Upper lobe of left lung (tissue), 6 donors: ENCODE measurements at places on chromosomes 5 and 9. TPM values are rescaled to one million over a fixed set of nuclear protein-coding genes. Genes with fewer than 3 reads are reported as not detected.
A peak's percentile ranks its signal among the peaks of the same experiment; 100 is the strongest.

- no peak for DNase-seq
Observed at GRCh38 chr9:34526026-34526425, 3.2 kb upstream of the ENHO start.

GRCh38 chr5:170639221-170639925 is 135.6 kb downstream of the KCNIP1 start:
- no peak for DNase-seq

- no peak for DNase-seq
Observed at GRCh38 chr5:179368126-179368805, 23.0 kb upstream of the ADAMTS2 start.

- DNase-seq = no peak
Observed at GRCh38 chr5:5711112-5711511, 288.6 kb downstream of the ICE1 start.

GRCh38 chr5:54669845-54670244 is 152.3 kb downstream of the SNX18 start:
- DNase-seq = no peak

GRCh38 chr5:7741415-7742065 is 109.4 kb downstream of the CFAP90 start:
- no peak for DNase-seq

- no peak for DNase-seq
Observed at GRCh38 chr5:15354021-15354420, 146.0 kb upstream of the FBXL7 start.

GRCh38 chr9:133930046-133930681 is 62.0 kb downstream of the VAV2 start:
- no peak for DNase-seq

DNA sequence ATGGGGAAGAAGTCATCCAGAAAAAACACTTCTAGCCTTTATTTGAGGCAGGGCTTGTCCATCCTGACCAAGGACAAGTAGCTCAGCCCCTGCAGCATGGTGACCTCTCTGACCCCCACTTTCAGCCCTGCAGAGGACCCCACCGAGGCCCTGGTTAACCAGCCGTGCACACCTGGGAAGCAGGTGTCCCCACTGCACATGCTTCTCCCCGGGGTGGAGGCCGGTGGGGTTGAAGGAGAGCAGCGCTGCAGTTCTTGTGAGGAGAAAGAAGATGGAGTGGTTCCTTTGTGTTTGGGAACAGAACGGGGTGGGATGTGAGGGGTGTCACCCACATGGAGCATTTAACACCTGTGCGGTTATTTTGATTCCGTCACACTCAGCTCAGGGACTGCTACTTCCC is 21.1 kb upstream of the ZBTB34 start:
- DNase-seq = peak; percentile 25

- no peak for DNase-seq
Observed at GRCh38 chr5:151523335-151523734, 67.8 kb downstream of the FAT2 start.

DNA sequence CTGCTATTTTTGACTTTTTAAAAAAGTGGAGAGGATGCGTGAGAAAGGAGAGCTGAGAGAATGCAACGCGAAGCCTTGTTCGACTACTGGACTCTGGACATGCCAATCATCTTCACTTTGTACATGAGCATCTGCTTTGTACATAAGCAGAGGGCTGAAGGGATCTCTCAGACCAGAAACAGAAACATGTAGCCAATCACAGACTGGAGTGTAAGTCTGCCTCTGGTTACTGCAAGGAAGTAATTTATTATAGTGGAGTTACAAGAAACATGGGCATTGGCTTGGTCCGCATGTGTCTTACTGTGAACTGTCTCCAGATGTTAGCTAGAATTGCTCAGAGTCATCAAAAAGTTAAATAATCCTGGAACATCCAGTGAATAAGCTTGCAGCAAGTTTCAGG is 190.0 kb upstream of the GRAMD2B start:
- no peak for DNase-seq

GRCh38 chr5:173568128-173568527 is 48.3 kb downstream of the BOD1 start:
- DNase-seq = no peak

DNA sequence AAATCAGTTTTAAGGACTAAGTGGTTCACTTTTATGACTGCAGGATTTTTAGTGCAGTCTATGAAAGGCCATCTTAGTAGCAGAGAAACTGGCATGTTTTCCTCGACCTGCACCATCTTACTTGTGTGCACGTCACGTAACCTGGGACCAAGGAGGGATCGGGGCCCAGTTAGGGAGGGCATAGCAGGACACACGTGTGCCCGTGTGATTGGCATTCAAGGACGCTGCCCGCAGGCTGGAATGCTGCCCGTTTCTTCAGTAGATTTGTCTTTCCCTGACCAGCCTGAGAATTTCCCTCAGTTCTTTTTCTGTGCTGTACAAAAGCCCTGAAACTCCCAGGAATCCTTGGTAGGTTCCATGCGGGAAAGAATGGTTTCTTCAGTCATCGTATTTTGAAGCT is 196.3 kb downstream of the TRIO start:
- no peak for DNase-seq

DNA sequence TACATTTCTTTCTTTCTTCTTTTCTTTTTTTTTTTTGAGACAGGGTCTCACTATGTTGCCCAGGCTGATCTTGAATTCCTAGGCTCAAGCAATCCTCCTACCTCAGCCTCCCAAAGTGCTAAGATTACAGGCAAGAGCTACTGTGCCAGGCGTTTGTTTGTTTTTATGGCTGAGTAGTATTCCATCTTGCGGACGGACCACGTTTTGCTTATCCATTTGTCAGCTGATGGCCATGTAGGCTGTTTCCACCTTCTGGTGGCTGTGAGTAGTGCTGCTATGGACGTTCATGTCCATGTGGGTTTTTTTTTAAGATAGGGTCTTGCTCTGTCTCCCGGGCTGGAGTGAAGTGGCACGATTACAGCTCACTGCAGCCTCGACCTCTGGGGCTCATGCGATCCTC is 2.5 kb downstream of the DOK3 start:
- no peak for DNase-seq

The ANKRD34B gene
- 0.67 TPM for total RNA-seq

The SMIM32 gene
- total RNA-seq = not detected

The ZNF169 gene
- total RNA-seq = 10.9 TPM

The EIF4EBP3 gene
- total RNA-seq = 21.9 TPM
